Thoracic aorta (tissue), 2 donors: ENCODE measurements at places on chromosomes 5 and 9. TPM values are rescaled to one million over a fixed set of nuclear protein-coding genes. Genes with fewer than 3 reads are reported as not detected.

MEIKIN gene
- total RNA-seq, result not detected

GPR150 gene
- 1.1 TPM for total RNA-seq

IFNB1 gene
- not detected for total RNA-seq

BAAT gene
- not detected for total RNA-seq
